ENCODE measurements at places on chromosomes 5 and 9.

DNA sequence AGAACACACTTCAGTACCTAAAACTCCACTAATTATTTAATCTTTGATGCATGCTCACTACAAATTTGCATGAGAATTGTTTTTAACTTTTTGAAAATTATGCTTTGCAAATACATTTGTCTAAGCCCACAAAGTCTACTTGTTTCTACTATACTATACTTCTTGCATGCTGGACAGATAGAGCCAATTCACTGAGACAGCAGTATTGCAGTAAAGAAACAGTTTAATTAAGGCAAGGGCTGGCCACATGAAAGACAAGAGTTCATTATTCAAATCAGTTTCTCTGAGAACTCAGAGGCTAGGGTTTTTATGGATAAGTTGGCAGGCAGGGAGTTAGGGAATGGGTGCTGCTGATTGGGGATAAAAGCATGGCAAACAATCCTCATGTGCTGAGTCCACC, 6.0 kb upstream of the FXN start:
- DNase-seq: no peak

DNA sequence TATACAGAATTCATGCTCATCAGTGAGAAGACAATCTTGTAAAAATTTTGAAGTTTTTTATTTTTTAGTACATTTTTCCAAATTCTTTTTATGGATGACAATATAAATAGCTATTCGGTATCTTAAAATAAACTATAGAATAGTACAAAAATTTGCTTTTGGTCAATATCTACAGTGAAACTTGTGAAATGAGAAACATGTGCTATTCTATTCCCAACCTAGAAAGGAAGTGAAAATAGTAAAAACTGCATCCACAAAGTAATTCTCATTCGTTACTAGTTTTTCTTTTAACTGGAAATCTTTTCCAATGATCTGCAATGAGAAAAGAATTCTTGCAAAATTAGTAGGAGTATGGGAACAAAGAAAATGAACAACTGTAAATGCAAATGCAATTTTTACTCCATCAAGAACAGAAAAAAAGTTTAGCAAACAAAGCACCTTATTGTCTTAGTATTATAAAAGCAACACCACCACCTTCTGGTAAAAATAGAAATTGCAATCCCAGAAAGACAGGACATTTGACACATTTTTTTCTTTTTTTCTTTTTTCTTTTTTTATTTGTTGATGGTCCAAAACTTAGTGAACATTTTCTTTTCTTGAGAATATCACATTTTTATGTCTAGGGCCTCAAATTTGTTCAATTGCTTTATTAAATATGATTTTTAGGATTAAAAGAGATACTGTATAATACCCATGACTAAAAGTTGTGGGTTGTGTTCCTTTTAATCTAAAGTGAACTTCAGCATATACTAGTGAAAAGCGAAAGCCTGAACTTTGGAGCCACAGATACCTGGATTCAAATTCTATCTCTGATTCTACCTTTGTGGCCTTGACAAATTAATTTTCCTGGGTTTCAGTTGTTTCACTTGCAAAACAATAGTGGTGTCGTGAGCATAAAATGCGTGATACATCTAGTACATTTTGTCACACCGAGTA, 72.3 kb downstream of the SLCO4C1 start:
- no peak for DNase-seq

- no peak for DNase-seq
Observed at GRCh38 chr9:123104807-123105206, 71.3 kb downstream of the GPR21 start.

DNA sequence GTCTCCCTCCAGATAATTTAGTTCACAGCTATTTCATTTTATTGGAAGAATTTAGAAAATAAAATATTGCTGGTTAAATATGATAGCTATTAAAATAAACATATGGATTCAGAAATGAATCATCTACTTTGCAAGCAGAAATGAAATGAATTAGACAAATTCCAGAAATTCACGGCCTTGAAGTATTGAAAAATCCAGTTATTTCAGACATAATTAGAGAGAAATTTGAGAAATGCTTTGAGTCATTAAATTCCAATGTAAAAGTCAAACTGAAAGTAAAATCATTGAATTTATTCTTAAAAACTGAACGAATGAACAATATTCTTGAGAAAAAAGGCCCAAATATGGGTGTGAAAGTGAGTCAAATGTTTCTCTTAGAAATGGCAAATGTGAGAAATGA, 632.6 kb upstream of the EDIL3 start:
- DNase-seq: no peak

- no peak for DNase-seq
Observed at GRCh38 chr9:70113403-70114022, 69.9 kb downstream of the MAMDC2 start.

GRCh38 chr9:124562328-124562727, 55.1 kb upstream of the NR5A1 start:
- no peak for DNase-seq

GRCh38 chr5:21919414-21920022, 933.6 kb downstream of the CDH12 start:
- DNase-seq: no peak

GRCh38 chr5:174453690-174454089, 270.7 kb upstream of the MSX2 start:
- DNase-seq: no peak

GRCh38 chr9:133712221-133713100, 25.7 kb downstream of the SARDH start:
- peak; percentile 8 for DNase-seq

DNA sequence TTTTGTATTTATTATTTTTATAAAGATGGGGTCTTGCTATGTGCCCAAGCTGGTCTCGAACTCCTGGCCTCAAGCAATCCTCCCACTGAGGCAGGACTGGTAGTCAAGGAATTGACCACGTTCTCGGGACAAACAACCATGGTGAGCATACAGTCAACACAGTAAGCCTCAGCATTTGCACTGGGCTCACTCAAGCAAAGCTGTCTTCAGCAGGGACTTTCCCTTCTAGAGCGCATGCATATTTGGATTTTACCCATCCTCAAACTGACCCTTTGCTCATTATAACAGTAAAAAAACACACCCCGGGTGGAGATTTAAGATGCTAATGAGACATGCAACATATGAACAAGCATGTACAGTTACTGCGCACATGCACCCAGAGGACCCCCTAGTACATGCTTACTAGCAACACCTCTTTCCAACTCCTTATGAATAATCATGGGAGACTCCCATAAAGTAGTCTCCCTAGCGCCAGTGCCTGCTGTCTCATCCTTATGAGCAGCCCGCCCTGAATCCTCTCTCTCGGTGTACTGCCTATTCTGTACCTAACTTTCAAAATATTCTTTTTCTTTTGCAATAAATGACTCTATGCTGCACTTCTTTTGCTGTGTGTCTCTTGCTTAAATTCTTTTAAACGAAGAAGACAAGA, 41.5 kb downstream of the C5orf22 start:
- no peak for DNase-seq

DNA sequence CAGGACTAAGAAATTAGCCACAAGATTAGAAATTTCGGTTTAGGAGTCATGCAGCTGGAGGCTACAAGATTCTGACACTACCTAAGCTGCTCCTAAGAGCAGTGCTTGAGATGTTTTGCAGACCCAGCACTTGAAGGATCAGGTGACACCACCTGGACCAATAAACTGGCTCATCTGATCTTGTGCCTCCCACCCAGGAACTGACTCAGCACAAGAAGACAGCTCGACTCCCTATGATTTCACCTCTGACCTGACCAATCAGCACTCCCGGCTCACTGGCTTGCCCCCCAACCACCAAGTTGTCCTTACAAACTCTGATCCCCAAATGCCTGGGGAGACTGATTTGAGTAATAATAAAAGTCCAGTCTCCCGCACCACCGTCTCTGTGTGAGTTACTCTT, 170.4 kb downstream of the TTC39B start:
- no peak for DNase-seq

GRCh38 chr5:8093669-8094068, 224.7 kb downstream of the MTRR start:
- no peak for DNase-seq

DNA sequence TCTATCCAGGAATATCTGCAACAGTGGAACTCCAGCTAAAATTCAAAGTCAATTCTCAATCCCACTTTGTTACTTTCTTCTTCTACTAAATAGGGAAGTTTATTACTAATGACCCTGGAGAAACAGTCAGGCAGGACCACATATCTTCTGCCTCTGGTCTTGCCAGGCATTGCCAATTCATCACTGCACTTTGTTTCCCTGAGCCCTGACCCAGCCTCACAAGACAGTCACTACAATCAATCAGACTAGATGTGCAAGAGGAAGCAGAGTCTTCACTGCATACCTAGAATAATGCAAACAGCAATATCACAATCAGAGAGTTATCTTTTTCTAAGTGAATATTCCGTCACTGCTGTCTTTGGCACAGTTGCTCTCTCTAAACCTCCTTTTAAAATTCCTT, 74.9 kb upstream of the GAS1 start:
- no peak for DNase-seq

- no peak for DNase-seq
Observed at GRCh38 chr9:69279084-69279731, 45.8 kb upstream of the ENTREP1 start.

DNA sequence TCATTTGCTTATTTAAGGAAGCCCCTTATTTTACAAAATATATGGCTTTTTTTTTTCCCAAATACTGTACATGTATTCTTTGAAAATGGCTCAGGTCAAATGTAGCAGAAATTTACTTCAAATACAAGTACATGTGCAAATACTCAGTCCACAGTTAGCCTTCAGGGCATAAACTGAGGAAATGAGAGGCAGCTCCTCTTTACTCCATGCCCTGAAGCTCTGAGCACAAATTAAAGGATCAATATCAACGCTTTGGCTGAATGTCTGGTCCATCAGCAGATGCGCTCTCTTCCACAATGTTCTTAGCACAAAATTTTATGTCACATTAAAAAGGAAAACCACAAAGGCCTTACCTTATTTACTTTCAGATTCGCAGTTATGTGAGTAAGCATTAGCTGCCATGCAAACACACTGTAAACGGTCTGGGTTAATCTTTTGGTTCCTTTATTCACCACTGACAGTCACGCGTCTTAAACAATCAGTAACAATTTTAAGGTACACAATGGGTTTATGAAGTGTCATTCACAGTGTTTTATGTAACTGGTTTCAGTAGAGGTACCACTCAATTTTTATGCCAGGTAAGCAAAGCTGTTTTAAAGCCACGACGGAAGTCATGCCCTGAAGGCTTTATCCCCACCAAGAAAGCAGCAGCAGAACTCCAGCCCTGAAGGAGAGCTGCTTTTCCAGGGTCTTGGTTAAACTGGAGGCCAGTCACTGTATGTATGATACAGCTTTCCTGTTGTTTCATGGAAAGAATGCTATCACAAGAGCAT, 103.4 kb downstream of the OTULIN start:
- DNase-seq: no peak

DNA sequence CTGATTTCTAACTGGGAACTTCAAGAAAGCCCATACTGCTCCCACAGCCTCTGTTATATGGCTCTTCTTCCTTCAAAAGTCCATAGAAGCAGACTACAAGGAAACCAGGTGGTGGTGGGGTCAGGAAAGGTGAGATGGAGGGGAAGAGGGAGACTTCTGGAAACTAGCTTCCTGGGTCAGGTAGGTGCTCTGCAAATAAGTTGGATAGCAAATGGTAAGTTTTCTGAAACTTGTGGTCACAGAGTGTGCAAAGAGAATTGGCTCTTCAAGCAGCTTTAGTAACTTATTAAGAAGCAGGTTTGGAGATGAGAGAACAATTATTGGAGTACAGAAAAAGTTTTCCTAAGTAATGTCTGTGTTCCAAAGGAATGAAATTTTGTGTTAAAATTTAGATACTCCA, 316.9 kb downstream of the ADGRV1 start:
- DNase-seq: no peak

DNA sequence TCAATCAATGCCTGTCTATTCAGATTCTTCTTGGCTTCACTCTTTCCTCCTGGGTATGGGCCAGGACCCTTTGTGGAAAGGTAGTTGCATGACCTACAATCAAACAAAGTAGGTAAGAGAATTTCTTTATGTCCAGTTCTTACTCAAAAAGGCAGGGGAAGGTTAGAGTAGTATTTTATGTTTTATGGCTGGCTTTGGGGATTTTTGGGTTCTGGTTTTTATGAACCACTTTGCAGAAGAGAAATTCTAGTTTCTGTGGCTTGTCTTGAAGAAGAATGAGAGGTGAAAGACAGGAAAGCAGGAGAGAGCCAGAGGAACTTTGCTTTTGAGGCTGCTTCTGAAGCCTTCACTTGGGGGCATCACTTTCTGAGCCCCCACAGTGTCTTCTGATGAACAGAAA, 14.7 kb upstream of the CRHBP start:
- DNase-seq: no peak

DNA sequence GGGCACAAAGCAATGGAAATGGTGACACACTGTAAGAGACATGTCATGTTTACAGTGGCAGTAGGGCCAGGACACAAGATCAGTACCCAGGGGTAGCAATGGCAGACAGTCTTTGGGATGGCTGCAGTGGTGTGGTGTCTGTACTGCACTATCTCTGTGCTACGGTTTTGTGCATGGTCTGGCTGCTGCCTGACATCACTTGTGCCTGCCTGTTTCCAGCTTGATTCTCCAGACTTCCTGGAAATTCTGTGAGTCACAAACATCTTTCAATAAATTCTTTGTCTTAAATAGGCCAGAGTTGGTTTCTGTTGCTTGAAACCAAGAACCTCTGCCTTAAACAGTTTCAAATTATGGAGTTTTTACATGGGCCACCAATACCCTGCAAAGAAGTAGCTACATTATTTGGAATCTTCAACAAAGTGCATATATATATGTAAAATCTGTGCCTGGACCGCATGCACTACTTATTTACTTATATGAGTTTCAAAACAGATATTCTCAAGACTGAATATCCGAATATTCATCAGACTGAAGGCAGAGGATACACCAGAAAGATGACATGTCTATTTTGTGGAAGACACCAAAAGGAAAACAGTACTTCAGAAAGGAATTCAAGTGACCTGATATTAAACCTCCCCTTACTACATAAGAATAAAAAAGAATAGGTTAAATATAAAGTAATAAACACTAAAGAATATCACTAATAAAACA, 188.1 kb downstream of the RFX3 start:
- no peak for DNase-seq

GRCh38 chr5:14263699-14264098, 120.6 kb downstream of the TRIO start:
- no peak for DNase-seq

GRCh38 chr5:9716838-9717281, 86.7 kb upstream of the TAS2R1 start:
- no peak for DNase-seq

- DNase-seq: no peak
Observed at GRCh38 chr5:79318935-79319614, 83.1 kb downstream of the JMY start.

- DNase-seq: no peak
Observed at GRCh38 chr5:165735388-165735787, 2230.0 kb downstream of the MAT2B start.

- DNase-seq: no peak
Observed at GRCh38 chr5:176415240-176415951, 943 bp downstream of the CLTB start.

- no peak for DNase-seq
Observed at GRCh38 chr9:26863074-26863473, 29.5 kb downstream of the CAAP1 start.

GRCh38 chr5:78779262-78779661, 130.7 kb upstream of the LHFPL2 start:
- no peak for DNase-seq

All from mesothelial cell of epicardium (in vitro differentiated cells).